IPS DF 6.9 (cell line): ENCODE measurements at places on chromosomes 7 and 10.

DNA sequence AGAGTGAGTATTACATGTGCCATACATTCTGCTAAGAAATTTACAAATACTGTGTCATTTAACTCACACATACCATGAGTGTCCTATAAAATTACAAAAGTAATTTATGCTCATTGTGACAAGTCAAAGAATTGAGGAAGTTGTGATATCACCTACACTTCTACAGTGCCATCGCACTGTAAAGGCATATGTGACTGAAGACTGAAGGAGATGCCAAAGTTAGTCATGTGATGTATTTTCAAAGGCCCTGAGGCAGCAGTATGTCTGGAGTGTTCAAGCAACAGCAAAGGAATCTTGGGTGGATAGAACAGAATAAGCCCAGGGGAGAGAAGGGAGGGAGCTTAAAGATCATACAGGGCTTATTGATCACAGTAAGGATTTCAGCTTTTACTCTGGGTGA, 176.8 kb downstream of the WNT2 start:
- no peaks in the 10 kb centered on the region for H3K27me3 ChIP-seq
- peaks cover 9% of the 10 kb centered on the region for H3K4me1 ChIP-seq
- no peak for DNase-seq
- no peak overlapping the region for H3K4me3 ChIP-seq
- H3K27ac ChIP-seq: no peak overlapping the region

- no peaks in the 10 kb centered on the region for H3K27me3 ChIP-seq
- no peak overlapping the region for H3K27ac ChIP-seq
- H3K4me3 ChIP-seq: no peak overlapping the region
- H3K4me1 ChIP-seq: peaks cover 2% of the 10 kb centered on the region; the same call in 1 of the 2 replicates
- DNase-seq: no peak
- H3K36me3 ChIP-seq: no peaks in the 10 kb centered on the region
These were observed 45.6 kb downstream of the FEZF1 start for GRCh38 chr7:122258971-122259370.

DNA sequence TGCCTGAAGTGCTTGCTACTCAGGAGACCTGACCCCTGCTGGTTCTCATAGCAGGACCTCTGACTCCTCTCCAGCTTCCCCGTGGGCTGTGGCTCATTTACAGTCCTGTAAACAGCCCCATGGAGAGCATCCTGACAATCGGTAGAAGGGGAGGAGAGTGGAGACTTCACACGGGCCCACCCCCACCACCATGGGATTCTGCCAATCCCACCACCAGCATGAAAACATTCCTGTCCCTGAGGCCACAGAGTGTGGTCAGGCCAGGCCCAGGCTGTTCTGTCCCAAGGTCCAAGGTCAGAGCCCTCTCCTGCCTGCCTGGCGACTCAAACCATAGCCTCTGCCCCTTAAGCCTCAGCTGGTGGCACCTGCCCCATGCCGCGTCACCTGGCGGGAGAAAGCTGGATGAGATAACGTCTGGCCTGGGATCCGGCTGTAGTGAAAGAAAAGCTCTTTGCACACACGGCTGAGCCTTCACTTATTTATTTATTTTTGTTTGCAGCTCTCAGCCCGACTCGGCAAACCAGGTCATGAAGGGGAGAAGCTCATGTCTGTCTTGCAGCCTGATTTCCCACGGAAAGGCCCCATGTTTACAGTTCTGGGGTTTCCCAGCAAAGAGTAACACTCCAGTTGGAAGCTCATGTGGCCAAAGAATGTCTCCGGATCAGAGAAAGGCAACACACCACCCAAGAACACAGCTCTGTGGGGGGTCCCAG, 293.6 kb upstream of the ZMIZ1 start:
- H3K27me3 ChIP-seq: no peaks in the 10 kb centered on the region
- no peaks in the 10 kb centered on the region for H3K4me1 ChIP-seq
- H3K27ac ChIP-seq: no peak overlapping the region

DNA sequence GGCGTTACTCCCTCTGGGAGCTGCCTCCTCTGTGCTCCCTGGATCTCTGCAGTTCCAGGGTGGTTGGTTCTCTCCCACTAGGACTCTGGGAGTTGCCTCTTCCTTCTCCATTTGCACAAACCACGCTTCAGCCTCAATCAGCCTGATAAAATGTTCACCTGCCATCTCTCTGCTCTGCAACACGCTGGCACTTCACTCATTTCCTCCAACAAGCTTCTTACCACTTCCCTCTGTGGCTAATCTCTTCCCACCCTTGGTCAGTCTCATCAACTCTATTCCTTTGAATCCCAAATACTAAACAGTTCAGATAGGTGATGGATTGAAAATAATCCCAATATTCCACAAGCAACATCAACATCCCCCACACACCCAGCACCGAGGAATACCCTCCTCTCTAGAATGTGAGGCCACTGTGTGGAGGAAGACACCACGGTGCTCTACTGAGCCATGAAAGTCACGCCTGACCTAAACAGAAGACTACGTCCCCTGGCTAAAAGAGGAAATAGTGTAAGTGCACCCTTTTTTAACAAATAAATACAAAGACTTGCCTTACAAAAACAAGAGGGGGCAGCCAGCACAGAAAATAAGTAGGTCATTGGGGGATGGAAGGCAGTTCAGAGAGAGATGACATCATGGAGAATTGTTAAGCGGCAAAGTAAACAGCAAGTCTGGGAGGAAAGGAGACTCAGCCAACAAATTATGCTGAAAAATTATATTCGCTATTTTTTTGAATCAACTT, 1.9 kb upstream of the FAM170B start:
- no peaks in the 10 kb centered on the region for H3K4me1 ChIP-seq
- no peak overlapping the region for H3K4me3 ChIP-seq
- H3K36me3 ChIP-seq: no peaks in the 10 kb centered on the region

GRCh38 chr10:59864141-59864962, 42.0 kb downstream of the CCDC6 start:
- no peaks in the 10 kb centered on the region for H3K27me3 ChIP-seq
- H3K4me1 ChIP-seq: peaks cover 3% of the 10 kb centered on the region

GRCh38 chr7:53611043-53611442, 575.6 kb downstream of the POM121L12 start:
- no peaks in the 10 kb centered on the region for H3K36me3 ChIP-seq
- no peaks in the 10 kb centered on the region for H3K27me3 ChIP-seq
- H3K4me3 ChIP-seq: no peak overlapping the region
- H3K27ac ChIP-seq: no peak overlapping the region
- H3K4me1 ChIP-seq: no peaks in the 10 kb centered on the region
- DNase-seq: no peak

DNA sequence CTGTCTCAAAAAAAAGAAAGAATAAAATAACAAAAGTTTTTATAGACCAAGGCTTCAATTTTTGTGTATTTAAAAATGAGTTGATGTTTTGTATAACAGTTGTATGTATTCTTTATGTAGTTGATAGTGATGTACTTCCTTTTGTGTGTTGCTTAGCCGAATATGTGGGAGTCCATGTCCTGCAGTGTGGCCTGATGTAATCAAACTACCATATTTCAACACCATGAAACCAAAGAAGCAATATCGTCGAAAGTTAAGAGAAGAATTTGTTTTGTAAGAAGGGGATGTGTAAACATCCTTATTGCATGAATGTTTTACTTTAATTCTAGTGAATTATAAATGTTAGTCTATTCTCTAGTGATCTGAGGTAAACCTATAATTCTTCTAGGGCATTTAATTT, 56.6 kb downstream of the MPLKIP start:
- no peaks in the 10 kb centered on the region for H3K36me3 ChIP-seq
- H3K27me3 ChIP-seq: no peaks in the 10 kb centered on the region
- DNase-seq: no peak
- no peak overlapping the region for H3K27ac ChIP-seq

GRCh38 chr10:104735036-104735756, 94.1 kb downstream of the SORCS3 start:
- H3K4me3 ChIP-seq: no peak overlapping the region
- no peaks in the 10 kb centered on the region for H3K36me3 ChIP-seq
- H3K27me3 ChIP-seq: no peaks in the 10 kb centered on the region; the same call in 1 of the 2 replicates
- DNase-seq: no peak
- H3K4me1 ChIP-seq: no peaks in the 10 kb centered on the region
- no peak overlapping the region for H3K27ac ChIP-seq

DNA sequence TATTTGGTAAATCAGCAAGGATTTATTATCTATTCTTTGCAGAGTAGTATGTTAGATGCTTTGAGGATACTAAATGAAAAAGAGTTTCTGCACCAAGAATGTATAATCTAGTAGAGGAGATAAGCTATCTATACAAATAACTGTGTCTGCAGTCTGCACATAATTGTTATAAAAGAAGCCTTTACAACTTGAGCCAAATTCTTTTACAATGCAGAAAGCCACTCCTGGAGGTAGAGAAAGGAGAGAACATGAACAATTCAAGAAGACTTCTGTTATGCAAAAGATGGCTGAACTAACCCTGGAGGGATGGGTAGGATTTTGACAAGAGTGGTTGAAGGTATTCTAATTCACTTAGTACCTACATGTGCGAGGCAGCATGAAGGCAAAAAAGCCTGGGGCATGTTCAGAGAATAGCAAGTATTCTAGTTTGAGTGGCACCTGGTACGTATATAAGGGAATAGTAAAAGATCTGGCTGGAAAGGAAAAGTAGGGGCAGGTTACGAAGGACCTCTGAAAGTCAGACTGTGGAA, 251.1 kb upstream of the KAT6B start:
- H3K27me3 ChIP-seq: no peaks in the 10 kb centered on the region
- no peak overlapping the region for H3K4me3 ChIP-seq
- DNase-seq: peak; percentile 11
- H3K4me1 ChIP-seq: no peaks in the 10 kb centered on the region

DNA sequence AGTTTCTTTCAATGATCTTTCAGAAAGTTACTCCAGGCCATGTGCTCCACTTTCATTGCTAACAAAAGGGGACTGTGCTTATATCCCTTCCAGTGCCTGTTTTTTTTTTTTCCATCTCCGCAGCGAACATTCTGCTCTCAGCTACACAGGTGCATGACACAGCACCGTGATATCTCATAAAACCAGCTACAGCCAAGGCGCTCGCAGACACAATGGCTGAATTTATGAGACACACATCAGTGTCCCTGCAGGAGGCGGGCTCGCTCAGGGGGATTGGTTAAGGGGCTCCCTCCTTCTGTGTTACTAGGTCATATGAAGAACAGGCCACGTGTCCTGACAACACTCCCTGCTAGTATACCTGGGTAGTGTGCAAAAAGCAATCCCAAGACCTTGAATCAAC, 245.5 kb downstream of the SKAP2 start:
- no peaks in the 10 kb centered on the region for H3K4me1 ChIP-seq
- no peak overlapping the region for H3K4me3 ChIP-seq
- H3K36me3 ChIP-seq: no peaks in the 10 kb centered on the region
- no peak overlapping the region for H3K27ac ChIP-seq
- no peak for DNase-seq

- DNase-seq: no peak
- H3K27ac ChIP-seq: no peak overlapping the region
- H3K4me3 ChIP-seq: no peak overlapping the region
- H3K27me3 ChIP-seq: no peaks in the 10 kb centered on the region
- H3K4me1 ChIP-seq: no peaks in the 10 kb centered on the region
- no peaks in the 10 kb centered on the region for H3K36me3 ChIP-seq
These were observed 821.0 kb upstream of the IGFBP3 start for GRCh38 chr7:46741938-46742540.

GRCh38 chr7:70301673-70302185, 703.5 kb downstream of the AUTS2 start:
- no peaks in the 10 kb centered on the region for H3K36me3 ChIP-seq
- H3K27ac ChIP-seq: no peak overlapping the region
- no peaks in the 10 kb centered on the region for H3K27me3 ChIP-seq
- H3K4me3 ChIP-seq: no peak overlapping the region
- DNase-seq: no peak
- H3K4me1 ChIP-seq: no peaks in the 10 kb centered on the region

- H3K4me3 ChIP-seq: no peak overlapping the region
- H3K36me3 ChIP-seq: no peaks in the 10 kb centered on the region; the same call in 1 of the 2 replicates
These were observed 79.7 kb downstream of the GLRX3 start for GRCh38 chr10:130215931-130216231.

GRCh38 chr7:66627881-66628360, 760 bp upstream of the KCTD7 start:
- peaks cover 3% of the 10 kb centered on the region; the same call in 1 of the 2 replicates for H3K4me1 ChIP-seq
- H3K27me3 ChIP-seq: no peaks in the 10 kb centered on the region
- no peak for DNase-seq
- H3K4me3 ChIP-seq: peak overlapping the region; percentile 62; the same call in 1 of the 2 replicates
- H3K27ac ChIP-seq: no peak overlapping the region

- no peaks in the 10 kb centered on the region for H3K4me1 ChIP-seq
- H3K27me3 ChIP-seq: no peaks in the 10 kb centered on the region; the same call in 1 of the 2 replicates
- no peak overlapping the region for H3K27ac ChIP-seq
- H3K4me3 ChIP-seq: no peak overlapping the region
These were observed 6.5 kb downstream of the FZD8 start for GRCh38 chr10:35635576-35635975.

- no peak for DNase-seq
- no peak overlapping the region for H3K27ac ChIP-seq
- H3K4me3 ChIP-seq: no peak overlapping the region
- peaks cover 4% of the 10 kb centered on the region; the same call in 1 of the 2 replicates for H3K4me1 ChIP-seq
These were observed 23.6 kb upstream of the ITGB8 start for GRCh38 chr7:20307119-20307518.

DNA sequence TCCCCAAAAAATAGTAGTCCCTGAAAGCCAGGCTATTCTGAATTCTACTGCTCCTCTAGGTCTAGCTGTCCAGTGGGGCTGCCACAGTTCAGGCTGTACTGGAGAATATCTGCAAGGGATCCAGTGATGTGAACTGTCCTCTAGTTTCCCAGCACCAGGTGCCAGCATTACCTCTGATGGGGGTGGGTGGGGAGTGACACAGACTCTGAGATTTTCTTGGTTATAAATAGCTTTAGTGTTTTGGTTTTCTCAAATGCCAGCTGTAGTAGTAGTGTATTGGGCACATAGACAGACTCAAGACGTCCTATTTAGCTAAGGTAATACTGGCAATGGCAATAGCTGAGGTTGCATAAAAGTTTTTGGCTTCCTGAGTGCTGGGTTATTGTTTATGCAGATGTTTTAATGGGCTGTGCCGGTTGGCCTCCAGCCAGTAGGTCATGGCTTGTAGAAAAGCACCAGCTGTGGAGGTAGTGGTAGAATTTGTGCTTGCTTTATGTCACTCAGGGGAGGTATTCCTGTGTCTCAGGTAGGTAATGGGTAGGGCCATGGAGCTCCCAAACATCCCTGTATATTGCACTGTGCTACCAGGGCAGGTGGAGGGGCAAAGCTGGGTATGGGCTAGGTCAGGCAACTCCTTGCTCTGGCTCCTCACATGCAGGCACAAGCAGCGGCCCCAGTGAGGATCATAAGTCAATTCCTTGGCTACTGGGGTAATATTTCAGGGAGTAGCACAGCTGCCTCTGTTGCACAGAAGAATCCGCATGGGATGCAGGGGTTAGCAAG, 338.7 kb upstream of the LRRTM3 start:
- H3K4me3 ChIP-seq: no peak overlapping the region
- H3K4me1 ChIP-seq: no peaks in the 10 kb centered on the region
- no peaks in the 10 kb centered on the region for H3K36me3 ChIP-seq
- no peak overlapping the region for H3K27ac ChIP-seq

- H3K4me1 ChIP-seq: no peaks in the 10 kb centered on the region; the same call in 1 of the 2 replicates
- no peak overlapping the region for H3K4me3 ChIP-seq
- H3K27ac ChIP-seq: no peak overlapping the region
- H3K36me3 ChIP-seq: no peaks in the 10 kb centered on the region
- H3K27me3 ChIP-seq: no peaks in the 10 kb centered on the region
- DNase-seq: no peak
These were observed 407.7 kb downstream of the PARD3 start for GRCh38 chr10:34407324-34407805.

GRCh38 chr7:106074257-106074656, 37.9 kb downstream of the SYPL1 start:
- no peaks in the 10 kb centered on the region for H3K4me1 ChIP-seq
- no peak for DNase-seq
- no peaks in the 10 kb centered on the region for H3K36me3 ChIP-seq
- no peak overlapping the region for H3K27ac ChIP-seq
- no peaks in the 10 kb centered on the region for H3K27me3 ChIP-seq
- H3K4me3 ChIP-seq: no peak overlapping the region

GRCh38 chr7:1746491-1746975, 76.5 kb downstream of the ELFN1 start:
- no peaks in the 10 kb centered on the region for H3K27me3 ChIP-seq
- no peak for DNase-seq
- H3K4me1 ChIP-seq: no peaks in the 10 kb centered on the region; the same call in 1 of the 2 replicates
- peaks cover 4% of the 10 kb centered on the region; the same call in 1 of the 2 replicates for H3K36me3 ChIP-seq
- no peak overlapping the region for H3K4me3 ChIP-seq
